ENCODE measurements at places on chromosomes 16 and 17.
A peak's percentile ranks its signal among the peaks of the same experiment; 100 is the strongest.

GRCh38 chr17:81400996-81401722 lies 5.9 kb downstream of the BAHCC1 start:
- no peak for DNase-seq

GRCh38 chr17:83154311-83155127 lies 75.1 kb downstream of the METRNL start:
- no peak for DNase-seq

GRCh38 chr16:642189-643049 lies 791 bp downstream of the MCRIP2 start:
- peak; percentile 49 for DNase-seq

DNA sequence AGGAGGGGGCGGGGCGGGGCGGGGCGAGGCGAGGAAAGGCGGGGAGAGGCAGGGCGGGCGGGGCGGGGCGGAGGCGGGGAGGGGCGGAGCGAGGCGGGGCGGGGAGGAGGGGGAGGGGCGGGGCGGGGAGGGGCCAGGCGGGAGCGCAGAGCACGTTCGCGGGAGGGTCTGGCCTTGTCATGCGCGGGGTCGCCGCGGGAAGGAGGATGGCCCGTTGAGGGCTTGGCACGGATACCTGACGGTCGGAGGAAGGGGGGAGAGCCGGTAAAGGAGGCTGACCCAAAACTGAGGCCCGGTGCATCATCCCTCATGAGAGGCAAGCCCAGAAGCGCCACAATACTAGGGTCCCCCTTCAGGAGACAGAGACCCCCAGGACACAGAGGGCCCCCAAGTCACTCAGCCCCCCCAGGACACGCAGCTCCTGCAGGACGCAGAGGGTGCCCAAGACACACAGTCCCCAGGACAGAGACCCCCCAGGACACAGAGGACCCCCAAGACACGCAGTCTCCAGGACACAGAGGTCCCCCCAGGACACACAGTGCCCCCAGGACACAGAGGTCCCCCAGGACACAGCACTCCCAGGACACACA lies 593 bp upstream of the WDR45B start:
- no peak for DNase-seq

DNA sequence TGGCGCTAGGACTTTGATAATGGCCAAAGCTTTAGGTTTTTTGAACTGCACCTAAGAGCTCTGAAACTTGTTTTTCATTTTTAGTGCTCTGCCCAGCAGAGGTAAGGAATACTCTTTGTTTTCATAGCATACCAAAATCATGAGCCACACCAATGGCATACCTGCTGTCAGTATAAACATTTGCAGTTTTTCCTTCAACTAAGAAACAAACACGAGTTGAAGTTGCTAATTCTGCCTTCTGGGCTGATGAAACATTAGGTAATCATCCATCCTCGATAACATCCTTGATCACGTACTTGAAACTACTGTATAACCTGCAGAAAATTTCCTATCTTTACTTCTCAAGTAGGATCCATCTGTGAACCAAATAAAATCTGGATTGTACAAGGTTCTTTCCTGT lies 20.6 kb upstream of the B4GALNT2 start:
- no peak for DNase-seq
